Femur (tissue), 1 donor: ENCODE measurements at places on chromosomes 1 and 21.

- DNase-seq, result no peak
Measured at GRCh38 chr1:95352767-95353166, 118.8 kb downstream of the RWDD3 start.

DNA sequence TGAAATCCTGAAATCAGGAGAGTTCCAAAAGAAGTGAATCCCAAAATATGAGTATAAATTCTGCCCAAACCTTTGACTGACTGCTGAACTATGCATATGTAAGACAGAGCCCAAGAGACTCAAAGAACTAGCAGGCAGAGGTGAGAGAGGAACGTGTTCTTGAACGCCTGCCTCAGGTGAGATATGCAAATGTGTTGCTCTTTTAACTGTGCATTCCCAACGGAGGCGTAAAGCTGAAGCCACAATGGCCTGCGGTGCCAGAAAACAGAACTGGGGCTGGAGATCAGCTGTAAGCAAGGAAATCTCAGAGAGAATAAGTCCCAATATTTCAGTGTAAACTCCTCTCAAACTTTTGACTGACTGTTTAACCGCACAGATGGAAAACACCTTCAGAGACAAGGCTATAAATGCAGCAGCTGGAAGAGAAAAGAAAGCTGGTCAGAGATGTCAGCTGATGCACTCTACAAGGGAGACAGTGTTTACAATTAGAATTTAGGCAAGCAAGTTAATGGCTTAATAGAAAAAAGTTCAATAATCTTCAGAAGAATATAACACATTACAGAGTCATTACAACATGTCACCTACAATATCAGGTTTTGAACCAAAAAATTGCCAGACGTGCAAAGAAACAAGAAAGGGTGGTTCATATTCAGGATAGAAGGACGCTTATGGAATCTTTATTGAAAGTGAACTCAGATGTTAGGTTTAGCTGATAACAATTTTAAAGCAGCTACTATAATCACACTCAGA is 43.0 kb upstream of the TRIM67 start:
- no peak for DNase-seq

DNA sequence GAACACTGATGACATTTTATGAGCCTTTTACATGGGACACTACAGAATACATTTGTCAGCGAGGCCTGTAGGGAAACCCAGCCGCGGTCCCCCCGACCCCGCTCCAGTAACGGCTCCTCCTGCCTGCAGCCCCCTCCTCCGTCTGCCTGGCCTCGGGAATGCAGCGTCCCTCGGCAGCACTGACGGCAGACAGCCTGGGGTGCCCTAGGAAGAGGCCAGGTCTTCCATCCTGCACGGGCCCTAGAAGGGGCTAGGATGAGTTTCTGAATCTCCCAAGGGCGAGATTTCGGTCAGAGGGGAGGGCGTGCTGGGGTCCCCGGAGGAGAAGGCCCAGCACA is 8.4 kb downstream of the SAMD11 start:
- DNase-seq, result no peak

DNA sequence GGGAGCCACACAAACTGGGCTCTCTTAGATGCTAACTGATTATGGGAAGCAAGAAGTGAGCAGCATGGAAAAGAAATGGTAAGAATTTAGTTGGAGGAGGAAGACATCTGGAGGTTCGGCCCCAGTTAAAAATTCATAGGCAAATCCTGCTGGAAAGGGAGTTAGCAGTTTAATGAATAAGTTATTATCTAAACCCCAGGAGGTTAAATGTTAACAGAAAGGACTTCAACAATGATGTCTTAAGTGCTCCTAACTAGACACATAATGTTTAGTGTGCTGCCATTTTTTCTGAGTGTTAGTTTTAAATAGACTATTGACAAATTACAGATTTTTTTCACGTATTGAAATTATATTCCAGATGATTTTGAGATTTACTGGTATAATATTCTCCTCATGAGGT is 1265.3 kb upstream of the ADGRL2 start:
- DNase-seq, result no peak

DNA sequence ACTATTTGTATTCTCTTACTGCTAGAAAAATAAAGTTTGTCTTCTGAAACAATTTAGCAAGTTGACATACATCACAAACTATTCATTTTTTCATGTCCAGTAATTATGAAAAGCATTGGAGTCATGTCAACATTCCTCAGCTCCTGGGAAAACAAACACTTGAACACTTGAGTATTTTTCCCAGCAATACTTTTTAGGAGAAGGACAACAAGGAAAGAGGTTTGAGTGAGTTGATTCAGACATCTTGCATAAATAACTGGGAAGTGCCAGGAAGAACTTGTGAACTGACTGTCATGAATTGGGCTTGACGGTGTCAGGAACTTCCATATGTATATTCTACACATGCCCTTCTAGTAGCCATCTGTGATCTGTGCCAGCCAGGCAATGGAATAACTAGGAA is 195.6 kb downstream of the HMCN1 start:
- DNase-seq, result no peak

GRCh38 chr1:215018555-215018954 is 64.0 kb upstream of the KCNK2 start:
- no peak for DNase-seq

- no peak for DNase-seq
Measured at GRCh38 chr1:12453400-12454343, 164.3 kb downstream of the DHRS3 start.
